Upper lobe of right lung (tissue), 1 donor: ENCODE measurements at places on chromosomes 5 and 9.

GRCh38 chr5:57750282-57750681 is 267.7 kb upstream of the ACTBL2 start:
- H3K36me3 ChIP-seq, result no peaks in the 10 kb centered on the region
- DNase-seq, result no peak
- H3K27ac ChIP-seq, result no peak overlapping the region
- H3K27me3 ChIP-seq, result no peaks in the 10 kb centered on the region

DNA sequence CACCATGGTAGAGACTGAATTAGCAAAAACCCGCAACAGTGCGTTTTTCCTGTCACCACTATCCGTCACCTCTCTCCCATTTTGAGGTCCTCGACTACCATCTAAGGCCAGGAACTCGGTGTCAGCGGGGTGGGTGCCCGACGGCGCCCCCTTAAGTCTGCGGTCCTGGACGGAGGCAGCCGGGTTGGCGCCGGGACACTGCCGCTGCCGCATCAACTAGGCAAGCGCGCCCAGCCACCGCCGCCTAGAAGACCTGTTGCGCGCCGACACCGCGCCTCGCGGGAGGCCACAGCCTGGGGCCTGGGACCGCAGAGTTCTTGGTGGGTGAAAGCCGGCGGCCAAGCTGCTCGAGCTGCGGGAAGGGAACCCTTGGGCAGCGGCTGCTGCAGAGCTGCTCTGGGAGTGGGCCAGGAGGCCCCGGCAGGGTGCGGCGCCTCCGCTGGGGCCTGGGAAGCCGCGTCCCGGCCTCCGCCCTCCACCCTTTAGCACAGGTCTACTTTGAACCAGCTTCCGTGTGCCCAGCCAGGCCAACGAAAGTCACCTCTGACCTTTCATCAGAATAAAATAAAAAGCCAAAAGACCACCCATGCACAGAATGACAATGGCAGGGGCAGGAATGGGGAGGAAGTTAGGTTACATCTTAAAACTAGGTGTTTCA is 3.5 kb downstream of the FOXB2 start:
- H3K36me3 ChIP-seq, result no peaks in the 10 kb centered on the region
- H3K27ac ChIP-seq, result no peak overlapping the region
- no peak for DNase-seq
- peaks cover 82% of the 10 kb centered on the region for H3K27me3 ChIP-seq
- no peak overlapping the region for H3K4me3 ChIP-seq
- peaks cover 24% of the 10 kb centered on the region for H3K4me1 ChIP-seq

- H3K4me1 ChIP-seq, result no peaks in the 10 kb centered on the region
- H3K4me3 ChIP-seq, result no peak overlapping the region
- DNase-seq, result no peak
- no peak overlapping the region for H3K27ac ChIP-seq
Observed at GRCh38 chr9:108549184-108549583, 306.6 kb downstream of the ACTL7B start.

- peak; percentile 89 for DNase-seq
- no peak overlapping the region for H3K4me3 ChIP-seq
- peaks cover 48% of the 10 kb centered on the region for H3K4me1 ChIP-seq
- H3K27me3 ChIP-seq, result no peaks in the 10 kb centered on the region
- no peaks in the 10 kb centered on the region for H3K36me3 ChIP-seq
- H3K27ac ChIP-seq, result peak overlapping the region; percentile 81
Observed at GRCh38 chr9:37963936-37964739, 60.2 kb upstream of the SLC25A51 start.

GRCh38 chr9:84988621-84989020 is 319.1 kb downstream of the NTRK2 start:
- H3K4me3 ChIP-seq, result no peak overlapping the region
- H3K27me3 ChIP-seq, result no peaks in the 10 kb centered on the region
- H3K4me1 ChIP-seq, result no peaks in the 10 kb centered on the region
- no peaks in the 10 kb centered on the region for H3K36me3 ChIP-seq

DNA sequence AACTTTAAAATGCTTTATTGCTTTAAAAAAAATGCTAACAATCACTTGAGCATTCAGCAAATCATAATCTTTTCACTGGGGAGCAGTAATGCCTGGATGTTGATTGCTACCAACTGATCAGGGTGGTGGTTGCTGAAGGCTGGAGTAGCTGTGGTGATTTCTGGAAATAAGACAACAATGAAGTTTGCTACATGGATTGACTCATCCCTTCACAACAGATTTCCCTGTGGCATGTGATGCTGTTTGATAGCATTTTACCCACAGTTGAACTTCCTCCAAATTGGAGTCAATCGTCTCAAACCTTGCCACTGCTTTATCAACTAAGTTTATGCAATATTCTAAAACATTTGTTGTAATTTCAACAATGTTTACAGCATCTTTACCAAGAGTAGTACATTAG is 83.3 kb downstream of the MLLT3 start:
- DNase-seq, result no peak
- no peaks in the 10 kb centered on the region for H3K36me3 ChIP-seq
- no peaks in the 10 kb centered on the region for H3K4me1 ChIP-seq
- no peaks in the 10 kb centered on the region for H3K27me3 ChIP-seq

GRCh38 chr5:131109540-131110255 is 55.4 kb downstream of the HINT1 start:
- DNase-seq, result no peak
- no peaks in the 10 kb centered on the region for H3K27me3 ChIP-seq
- no peaks in the 10 kb centered on the region for H3K4me1 ChIP-seq
- no peak overlapping the region for H3K27ac ChIP-seq
- H3K4me3 ChIP-seq, result no peak overlapping the region
- H3K36me3 ChIP-seq, result no peaks in the 10 kb centered on the region

- no peaks in the 10 kb centered on the region for H3K27me3 ChIP-seq
- peaks cover 12% of the 10 kb centered on the region for H3K4me1 ChIP-seq
- peak overlapping the region; percentile 84 for H3K4me3 ChIP-seq
- no peak for DNase-seq
Observed at GRCh38 chr9:35488566-35489312, 1.2 kb upstream of the RUSC2 start.

GRCh38 chr5:43560128-43560527 is 3.3 kb upstream of the PAIP1 start:
- no peak overlapping the region for H3K4me3 ChIP-seq
- no peak for DNase-seq
- no peaks in the 10 kb centered on the region for H3K36me3 ChIP-seq
- H3K4me1 ChIP-seq, result peaks cover 7% of the 10 kb centered on the region
- no peak overlapping the region for H3K27ac ChIP-seq

DNA sequence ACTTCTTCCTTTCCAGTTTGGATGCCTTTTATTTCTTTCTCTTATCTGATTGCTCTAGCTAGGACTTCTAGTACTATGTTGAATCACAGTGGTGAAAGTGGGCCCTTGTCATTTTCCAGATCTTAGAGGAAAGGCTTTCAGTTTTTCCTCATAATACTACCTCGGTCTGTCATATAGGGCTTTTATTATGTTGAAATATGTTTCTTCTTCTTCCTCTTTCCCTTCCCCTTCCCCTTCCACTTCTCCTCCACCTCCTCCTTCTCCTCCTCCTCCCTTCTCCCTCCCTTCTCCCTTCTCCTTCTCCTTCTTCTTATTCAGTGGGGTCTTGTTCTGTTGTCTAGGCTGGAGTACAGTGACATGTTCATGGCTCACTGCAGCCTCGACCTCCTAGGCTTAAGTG is 9.2 kb upstream of the TERT start:
- no peak overlapping the region for H3K27ac ChIP-seq
- no peaks in the 10 kb centered on the region for H3K36me3 ChIP-seq
- no peaks in the 10 kb centered on the region for H3K27me3 ChIP-seq
- H3K4me3 ChIP-seq, result no peak overlapping the region
- no peak for DNase-seq

GRCh38 chr9:77949751-77950436 is 81.7 kb downstream of the GNAQ start:
- H3K36me3 ChIP-seq, result no peaks in the 10 kb centered on the region
- peaks cover 61% of the 10 kb centered on the region for H3K4me1 ChIP-seq

DNA sequence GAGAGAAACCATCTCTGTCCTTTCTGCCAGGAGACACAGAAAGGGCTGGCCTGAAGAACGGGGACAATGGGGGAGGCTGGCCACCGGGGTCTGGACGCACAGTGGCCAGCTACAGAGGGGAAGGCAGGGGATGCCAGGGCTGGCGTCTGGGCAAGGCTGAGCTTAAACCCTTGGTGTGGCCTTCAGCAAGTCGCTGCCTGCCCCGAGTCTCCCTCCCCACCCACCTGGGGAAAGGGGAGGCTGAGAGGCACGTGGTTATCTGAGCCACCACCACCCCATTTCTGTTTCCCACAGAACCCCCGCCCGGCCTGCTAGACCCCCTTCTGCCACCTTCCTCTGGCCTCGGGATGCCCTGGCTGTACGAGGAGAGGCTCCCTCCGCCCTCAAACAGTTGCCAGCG is 115.3 kb downstream of the VAV2 start:
- no peak overlapping the region for H3K27ac ChIP-seq
- H3K4me3 ChIP-seq, result no peak overlapping the region
- H3K36me3 ChIP-seq, result no peaks in the 10 kb centered on the region
- H3K4me1 ChIP-seq, result peaks cover 7% of the 10 kb centered on the region

GRCh38 chr5:59188419-59189225 is 605.7 kb downstream of the RAB3C start:
- no peaks in the 10 kb centered on the region for H3K36me3 ChIP-seq
- H3K4me1 ChIP-seq, result peaks cover 13% of the 10 kb centered on the region
- DNase-seq, result peak; percentile 82
- H3K27me3 ChIP-seq, result no peaks in the 10 kb centered on the region
- peak overlapping the region; percentile 34 for H3K4me3 ChIP-seq

DNA sequence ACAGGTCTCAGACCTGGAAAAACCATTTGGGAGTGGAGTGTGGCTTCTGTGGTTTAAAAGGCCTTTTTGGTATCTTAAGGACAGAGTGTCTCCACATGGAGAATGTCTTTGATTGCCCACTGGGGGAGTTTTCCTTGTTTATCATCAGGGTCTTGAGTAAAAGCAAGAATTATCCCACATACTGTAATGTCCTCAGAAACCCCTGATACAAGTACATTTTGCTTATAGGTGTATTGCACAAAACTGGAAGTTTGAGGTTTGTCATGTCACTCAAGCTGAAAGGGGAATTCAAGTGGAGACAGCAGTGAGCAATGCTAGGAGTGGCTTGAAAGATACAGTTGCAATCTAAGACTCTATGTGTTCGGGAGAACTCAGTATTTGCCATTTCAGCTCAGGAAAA is 62.7 kb upstream of the GRAMD2B start:
- no peak overlapping the region for H3K4me3 ChIP-seq
- H3K27me3 ChIP-seq, result no peaks in the 10 kb centered on the region
- no peak overlapping the region for H3K27ac ChIP-seq
- H3K4me1 ChIP-seq, result no peaks in the 10 kb centered on the region

GRCh38 chr5:56983593-56984361 is 31.9 kb upstream of the MIER3 start:
- H3K27me3 ChIP-seq, result no peaks in the 10 kb centered on the region
- no peak overlapping the region for H3K4me3 ChIP-seq
- no peak overlapping the region for H3K27ac ChIP-seq
- no peaks in the 10 kb centered on the region for H3K4me1 ChIP-seq

DNA sequence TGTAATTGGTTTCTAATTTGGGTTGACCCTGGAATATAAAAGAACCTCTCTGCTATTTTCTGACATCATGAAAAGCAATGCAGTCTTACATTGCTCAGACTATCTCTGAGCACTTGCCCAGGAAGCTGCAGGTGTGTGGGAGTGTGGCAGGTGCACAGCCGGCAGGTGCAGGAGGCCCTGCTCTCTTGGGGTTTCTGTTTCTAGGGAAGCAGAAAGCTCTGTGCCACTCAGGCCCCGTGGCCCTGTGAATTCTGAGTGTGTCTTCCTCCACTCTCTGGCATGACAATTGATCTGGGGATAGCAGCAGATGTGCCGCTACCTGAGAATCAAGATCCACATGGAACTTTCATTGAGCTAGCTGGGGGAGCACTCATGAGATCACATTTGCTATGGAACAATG is 45.7 kb upstream of the IRX2 start:
- DNase-seq, result no peak
- H3K27ac ChIP-seq, result no peak overlapping the region
- H3K27me3 ChIP-seq, result no peaks in the 10 kb centered on the region

DNA sequence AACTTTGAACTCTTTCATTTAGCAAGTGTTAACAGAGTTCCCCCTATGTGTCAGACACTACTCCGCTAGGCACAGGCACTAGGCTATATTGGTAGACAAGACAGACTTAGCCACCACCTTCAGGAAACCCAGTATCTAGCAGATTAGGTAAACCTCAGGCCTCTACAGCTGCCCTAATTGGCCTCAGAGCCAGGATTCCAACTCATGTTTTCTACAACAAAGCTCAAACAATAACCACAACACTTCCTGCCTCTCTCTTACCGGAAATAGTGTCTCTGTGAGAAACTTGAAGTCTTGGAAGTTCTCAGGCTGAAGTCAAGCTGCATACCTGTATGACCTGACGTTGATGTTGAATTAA is 116.6 kb upstream of the SLC44A1 start:
- no peaks in the 10 kb centered on the region for H3K27me3 ChIP-seq
- H3K36me3 ChIP-seq, result no peaks in the 10 kb centered on the region
- no peak overlapping the region for H3K4me3 ChIP-seq
- DNase-seq, result no peak

- no peaks in the 10 kb centered on the region for H3K4me1 ChIP-seq
- DNase-seq, result no peak
Observed at GRCh38 chr9:124755061-124755460, 16.1 kb downstream of the NR6A1 start.

DNA sequence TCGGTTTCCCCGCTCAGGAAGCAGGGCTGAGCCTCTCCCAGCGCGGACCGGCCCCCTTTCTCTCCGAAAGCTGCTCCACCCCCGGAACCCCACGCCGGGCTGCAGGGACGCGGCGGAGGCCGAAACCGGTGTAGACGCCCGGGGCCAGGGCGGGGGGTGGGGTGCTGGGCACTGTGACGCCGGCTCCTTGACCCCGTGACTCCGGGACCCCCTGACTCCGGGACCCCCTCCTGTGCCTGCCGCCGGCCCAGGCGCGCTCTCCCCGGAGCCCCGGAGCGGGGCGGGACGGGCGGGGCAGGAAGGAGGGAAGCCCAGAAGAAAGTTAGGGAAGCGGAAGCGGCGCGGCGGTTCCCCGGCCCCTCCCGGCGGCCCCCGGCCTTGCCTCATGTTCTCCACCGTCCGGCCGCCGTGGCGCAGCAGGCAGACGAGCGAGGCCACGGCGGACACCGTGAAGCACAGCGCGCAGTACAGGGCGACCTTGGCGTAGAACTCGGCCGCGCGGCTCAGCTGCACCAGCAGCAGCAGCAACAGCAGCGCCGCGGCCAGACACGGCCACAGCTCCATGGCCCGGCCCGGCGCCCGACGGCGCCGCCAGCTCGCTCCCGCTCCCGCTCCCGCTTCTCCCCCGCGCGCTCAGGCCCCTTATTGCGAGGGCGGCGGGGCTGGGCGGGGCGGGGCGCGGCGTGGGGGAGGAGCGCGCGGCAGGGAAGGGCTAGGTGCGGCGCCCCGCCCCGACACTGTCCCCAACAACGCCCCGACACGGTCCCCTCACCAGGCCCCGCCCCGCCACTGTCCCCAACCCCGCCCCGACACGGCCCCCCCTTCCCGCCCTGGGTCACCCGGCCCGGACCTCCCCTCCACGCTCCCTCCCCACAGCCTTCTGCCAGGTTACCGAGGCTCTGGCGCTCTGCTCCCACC is at the start of gene AGPAT2:
AGPAT2 (minus strand) TSS at position 664 of the 918 bp plus-strand sequence; CDS start at position 564, 100 bp downstream.
- DNase-seq, result peak; percentile 94
- H3K4me3 ChIP-seq, result peak within 1 kb of the TSS; percentile 93
- H3K36me3 ChIP-seq, result no peaks in the 10 kb centered on the region

- no peak overlapping the region for H3K27ac ChIP-seq
- H3K4me3 ChIP-seq, result no peak overlapping the region
- no peak for DNase-seq
- H3K4me1 ChIP-seq, result no peaks in the 10 kb centered on the region
- no peaks in the 10 kb centered on the region for H3K36me3 ChIP-seq
Observed at GRCh38 chr5:81835814-81836367, 85.0 kb upstream of the SSBP2 start.

- H3K36me3 ChIP-seq, result no peaks in the 10 kb centered on the region
- H3K4me3 ChIP-seq, result no peak overlapping the region
- DNase-seq, result no peak
- peaks cover 90% of the 10 kb centered on the region for H3K27me3 ChIP-seq
- H3K27ac ChIP-seq, result no peak overlapping the region
Observed at GRCh38 chr5:73298772-73299630, 126.0 kb downstream of the TMEM174 start.
